ENCODE measurements at places on chromosomes 16 and 17.
A peak's percentile ranks its signal among the peaks of the same experiment; 100 is the strongest.

- peak; percentile 59 for DNase-seq
Measured at GRCh38 chr17:43579566-43580140, 33.5 kb upstream of the ETV4 start.

DNA sequence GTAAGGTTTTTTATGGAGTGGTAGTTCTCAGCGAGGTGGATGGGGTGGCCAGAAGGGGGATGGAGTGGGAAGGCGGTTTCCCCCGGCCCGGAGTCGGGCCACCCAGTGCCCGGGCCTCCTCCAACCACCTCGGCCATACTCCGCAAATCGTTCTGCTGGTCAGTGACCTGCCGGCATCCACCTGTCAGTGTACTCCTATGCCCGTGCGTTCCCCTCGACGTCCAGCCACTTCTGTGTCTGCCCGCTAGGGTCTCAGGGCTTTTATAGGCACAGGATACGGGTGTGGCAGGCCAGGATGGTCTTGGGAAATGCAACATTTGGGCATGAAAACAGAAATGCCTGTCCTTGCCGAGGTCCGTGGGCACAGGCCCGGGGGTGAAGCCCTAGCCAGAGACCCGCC, 19.3 kb upstream of the ASGR2 start:
- no peak for DNase-seq

DNA sequence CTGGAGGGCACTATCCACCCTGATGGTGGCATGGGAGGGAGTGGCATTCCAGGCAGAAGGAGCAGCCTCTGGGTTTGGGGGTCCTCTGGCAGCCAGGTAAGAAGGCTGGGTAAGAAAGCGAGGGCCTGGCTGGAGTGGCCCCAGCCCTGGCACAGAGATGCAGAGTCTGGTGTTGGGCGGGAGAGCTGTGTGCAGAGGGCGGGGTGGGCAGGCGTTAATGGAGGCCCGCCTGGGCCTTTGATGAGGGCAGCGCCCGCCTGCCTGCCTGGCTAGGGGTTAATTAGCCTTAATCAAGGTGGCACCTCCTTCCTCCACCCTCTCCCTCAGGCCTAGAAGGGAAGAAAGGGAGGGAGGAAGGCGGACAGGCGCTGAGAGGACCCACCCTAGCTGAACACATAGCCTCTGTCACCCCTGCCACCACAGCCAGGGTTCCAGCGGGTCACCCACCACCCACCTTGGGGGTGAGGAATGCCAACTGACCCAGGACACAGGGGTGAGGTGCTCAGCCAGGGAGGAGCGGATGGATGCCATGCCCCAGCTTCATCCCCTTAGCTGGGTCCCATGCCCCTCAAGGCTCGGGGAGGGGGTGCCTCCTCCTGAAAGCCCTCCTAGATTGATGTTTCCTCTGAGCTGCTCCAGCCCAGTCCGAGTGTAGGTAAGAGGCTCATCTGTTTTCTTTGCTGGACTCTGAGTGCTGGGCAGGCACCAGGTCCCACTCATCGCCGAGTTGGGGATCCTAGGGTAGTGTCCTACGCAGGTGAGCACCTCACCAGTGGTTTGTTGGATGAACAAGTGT, 13.4 kb upstream of the FAM83G start:
- no peak for DNase-seq

GRCh38 chr17:74119049-74119580, 84.4 kb upstream of the RPL38 start:
- DNase-seq = no peak

- peak; percentile 83 for DNase-seq
Measured at GRCh38 chr16:10514369-10515055, 65.9 kb downstream of the EMP2 start.

- DNase-seq = no peak
Measured at GRCh38 chr16:57013229-57013628, 23.9 kb downstream of the NLRC5 start.
